Body of pancreas (tissue), 4 donors: ENCODE measurements at places on chromosomes 3 and 15. TPM values are rescaled to one million over a fixed set of nuclear protein-coding genes. Genes with fewer than 3 reads are reported as not detected.

ATP13A3 gene
- total RNA-seq, result 35.6 TPM

- no peak for DNase-seq
Observed at GRCh38 chr3:148243609-148244008, 454.1 kb upstream of the AGTR1 start.

DNA sequence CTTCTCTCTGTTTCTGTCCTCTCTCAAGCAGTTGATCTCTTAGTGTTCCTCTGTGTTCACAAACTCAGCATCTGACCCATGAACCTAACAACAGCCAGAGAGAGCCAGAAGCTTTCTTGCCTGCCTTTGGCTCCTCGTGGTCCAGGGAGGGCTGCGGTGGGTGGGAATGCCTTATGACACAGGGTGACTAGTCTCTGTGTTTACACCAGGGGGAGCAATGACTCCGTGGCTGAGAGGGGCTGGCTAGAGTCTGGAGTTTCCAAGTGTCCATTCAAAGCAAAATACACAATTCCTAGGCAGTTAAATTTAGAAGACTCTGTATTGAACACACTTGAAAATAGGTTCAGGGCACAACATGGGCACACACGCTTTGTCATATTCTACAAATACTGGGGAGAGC is 370.0 kb upstream of the FRG2C start:
- peak; percentile 40 for DNase-seq

LRRC34 gene
- total RNA-seq, result not detected

DNA sequence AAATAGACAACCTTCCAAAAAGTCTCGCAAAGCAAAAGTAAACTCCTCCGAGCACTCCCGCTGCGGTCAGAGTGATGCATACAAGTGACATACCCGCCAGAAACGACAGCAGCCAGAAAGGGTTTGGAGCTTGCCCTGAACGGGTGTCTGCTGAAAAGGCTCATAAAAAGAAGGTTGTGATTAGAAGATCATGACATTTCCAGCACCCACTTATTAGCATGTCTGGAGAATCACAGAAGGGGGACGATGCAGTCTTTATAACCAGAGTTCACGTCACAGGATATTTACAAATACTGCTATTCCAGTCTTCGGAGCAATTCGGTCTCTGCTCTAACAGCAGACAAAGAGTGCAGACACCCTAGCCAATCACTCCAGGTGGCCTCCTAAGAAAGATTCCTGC is 59.1 kb upstream of the FRMD4B start:
- DNase-seq, result no peak

CDHR4 gene
- 0.26 TPM for total RNA-seq

PLSCR4 gene
- 19.4 TPM for total RNA-seq

YEATS2 gene
- 13.8 TPM for total RNA-seq
